CD4-positive, alpha-beta T cell treated with Interleukin-15 for 1 hour (primary cell): ENCODE measurements at places on chromosomes 2 and 18.

GRCh38 chr18:25228410-25228809 is 123.6 kb downstream of the ZNF521 start:
- DNase-seq = no peak

DNA sequence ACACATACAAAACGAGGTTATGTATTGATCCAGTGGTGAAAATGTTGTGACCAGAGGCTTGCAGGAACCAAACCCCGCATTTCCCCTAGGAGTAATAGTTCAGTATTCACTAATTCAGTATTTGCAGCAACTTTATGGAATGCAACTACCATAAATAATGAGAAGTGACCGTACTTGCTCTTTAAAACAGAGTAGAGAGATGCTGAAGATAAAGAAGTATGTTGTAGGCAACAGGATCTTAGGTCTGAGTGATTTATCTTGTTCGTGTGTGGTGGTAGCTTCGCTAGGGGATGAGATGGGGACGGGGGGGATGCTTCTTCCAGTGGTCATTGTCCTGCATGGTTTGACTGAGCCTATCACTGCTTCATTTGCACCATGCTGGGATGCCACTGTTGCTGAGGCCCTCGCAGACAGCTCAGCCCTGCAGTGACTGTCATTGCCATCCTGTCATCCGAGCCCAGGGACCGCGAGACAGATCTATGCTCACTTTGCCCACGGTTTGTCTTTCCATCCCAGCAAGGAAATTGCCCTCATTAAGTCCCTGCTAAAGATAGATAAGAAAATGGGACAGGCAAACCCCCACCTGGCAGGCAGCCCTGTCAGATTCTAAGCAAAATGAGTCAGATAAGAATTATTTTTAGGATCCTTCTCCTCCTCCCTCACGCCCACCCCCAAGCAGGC is 181.3 kb downstream of the CTIF start:
- no peak for DNase-seq

DNA sequence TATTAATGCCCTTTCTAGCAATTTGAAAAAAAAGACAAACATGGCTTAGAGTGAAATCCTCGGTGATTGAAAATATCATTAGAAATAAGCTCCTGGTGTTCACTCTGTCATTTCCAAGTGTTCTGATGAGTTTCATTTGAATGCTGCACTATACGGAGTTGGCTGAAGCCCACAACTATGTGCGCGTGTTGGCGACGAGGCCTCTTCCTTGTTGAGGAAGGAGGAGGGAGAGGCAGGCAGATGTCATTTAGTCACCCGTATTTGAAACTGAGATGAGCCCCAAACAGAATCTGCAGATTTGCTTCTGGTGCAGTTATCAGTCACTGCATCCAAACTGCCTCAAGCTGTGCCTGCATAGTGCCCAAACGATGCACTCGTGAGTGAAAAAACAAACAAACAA is 23.5 kb upstream of the SKOR2 start:
- no peak for DNase-seq

GRCh38 chr2:126175222-126175621 is 480.7 kb upstream of the GYPC start:
- no peak for DNase-seq

- no peak for DNase-seq
These were observed 362.4 kb downstream of the CYRIA start for GRCh38 chr2:16303273-16303577.

GRCh38 chr2:97676620-97677019 is 7.1 kb downstream of the C2orf92 start:
- no peak for DNase-seq

DNA sequence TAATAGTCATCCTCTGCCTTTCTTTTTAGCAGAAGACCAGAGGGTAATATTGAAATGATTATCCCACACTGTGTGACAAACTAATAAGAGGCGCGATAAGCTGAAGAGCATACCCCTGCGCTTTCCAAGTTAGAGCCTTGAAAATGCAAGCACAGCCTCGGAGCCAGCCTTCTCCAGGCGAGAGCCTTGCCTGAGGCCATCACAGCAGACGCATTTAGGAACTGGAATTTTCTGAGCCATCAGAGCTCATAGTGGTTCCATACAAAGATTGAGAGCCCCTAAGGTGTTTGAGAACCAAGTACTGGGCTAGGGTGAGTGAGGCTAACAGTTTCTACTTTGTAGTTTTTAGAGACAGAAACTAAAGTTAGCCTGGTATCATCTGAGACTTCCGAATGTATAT is 19.9 kb downstream of the PSMG2 start:
- no peak for DNase-seq

- DNase-seq = peak; percentile 51
These were observed 11.8 kb upstream of the DUSP2 start for GRCh38 chr2:96156926-96157648.

DNA sequence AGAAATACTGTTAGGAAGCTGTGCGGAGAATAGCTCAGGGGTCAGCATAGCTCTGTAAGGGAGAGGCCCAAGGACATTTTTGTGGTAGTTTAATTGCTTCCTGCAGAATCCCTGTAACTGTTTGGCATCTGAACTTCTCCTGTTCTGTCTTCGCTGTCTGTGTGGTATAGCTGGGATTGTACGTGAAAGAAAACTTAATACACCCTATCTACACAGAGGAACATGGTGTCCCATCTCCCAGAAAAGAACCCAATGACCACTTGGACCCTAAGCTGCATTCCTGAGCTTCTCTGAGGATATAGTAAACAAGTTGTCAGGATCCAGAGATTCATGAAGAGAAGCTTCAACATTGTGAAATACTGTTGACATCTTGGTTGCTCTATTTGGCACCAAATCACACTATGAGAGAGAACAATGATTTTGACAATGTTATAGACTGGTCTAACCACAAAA is 81.3 kb downstream of the CDC42EP3 start:
- DNase-seq = no peak

DNA sequence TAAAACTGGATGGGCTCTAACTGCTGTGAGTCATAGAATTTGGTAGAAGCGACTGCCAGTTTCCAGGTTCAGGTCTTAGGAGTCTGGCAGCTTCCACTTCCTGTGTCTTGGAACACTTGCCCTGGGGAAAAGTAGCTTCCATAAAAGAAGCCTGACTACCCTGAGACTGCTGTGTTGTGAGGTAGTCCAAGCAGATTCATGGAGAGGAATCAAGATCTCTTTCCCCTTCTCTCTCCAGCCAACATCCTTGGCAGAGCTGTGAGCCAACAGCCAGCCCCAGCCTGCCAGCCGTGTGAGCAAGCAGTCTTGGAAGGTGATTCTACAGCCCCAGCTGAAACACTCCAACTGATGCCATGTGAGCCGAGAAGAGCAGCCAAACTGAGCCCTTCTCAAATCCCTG is 33.7 kb downstream of the SLC20A1 start:
- no peak for DNase-seq

GRCh38 chr2:32284321-32284720 is 6.6 kb downstream of the YIPF4 start:
- peak; percentile 26 for DNase-seq

DNA sequence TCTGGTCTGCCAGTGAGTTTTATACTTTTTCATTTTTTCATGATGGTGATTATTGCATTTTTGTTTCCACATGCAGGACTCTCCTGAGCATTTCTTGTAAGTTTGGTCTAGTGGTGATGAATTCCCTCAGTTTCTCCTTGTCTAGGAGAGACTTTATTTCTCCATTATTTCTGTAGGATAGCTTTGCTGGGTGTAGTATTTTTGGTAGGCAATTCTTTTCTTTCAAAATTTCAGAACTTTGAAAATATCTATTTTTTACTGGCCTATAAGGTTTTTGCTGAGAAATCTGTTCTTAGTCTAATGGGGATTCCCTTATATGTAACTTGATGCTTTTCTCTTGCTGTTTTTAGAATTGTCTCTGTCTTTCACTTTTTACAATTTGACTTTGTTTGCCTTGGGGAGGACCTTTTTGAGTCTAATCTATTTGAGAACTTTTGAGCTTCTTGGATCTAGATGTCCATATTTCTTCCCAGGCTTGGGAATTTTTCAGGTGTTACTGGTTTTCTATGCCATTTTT is 149.1 kb downstream of the UBR3 start:
- DNase-seq = no peak

- DNase-seq = no peak
These were observed 31.5 kb downstream of the ARID5A start for GRCh38 chr2:96568094-96568493.

DNA sequence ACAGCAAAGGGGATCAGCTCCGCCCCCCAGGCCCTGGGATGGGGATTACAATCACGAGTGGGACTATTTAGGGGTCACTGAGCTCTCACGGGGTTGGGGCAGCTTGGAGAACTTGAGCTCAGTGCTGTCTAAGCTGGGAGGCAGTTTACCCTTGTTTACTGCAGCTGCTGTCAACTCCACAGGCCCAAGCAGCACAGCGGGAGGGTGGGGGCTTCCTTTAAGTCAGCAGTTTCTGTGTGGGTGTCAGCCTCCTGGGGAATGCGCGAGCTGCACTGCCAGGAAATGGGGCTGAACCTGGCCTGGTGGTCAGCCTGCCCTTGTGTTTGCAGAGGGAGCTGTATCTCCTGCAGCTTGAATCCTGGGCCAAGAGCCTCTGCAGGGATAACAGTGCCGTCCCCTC is 29.8 kb downstream of the TOGARAM2 start:
- peak; percentile 65 for DNase-seq

DNA sequence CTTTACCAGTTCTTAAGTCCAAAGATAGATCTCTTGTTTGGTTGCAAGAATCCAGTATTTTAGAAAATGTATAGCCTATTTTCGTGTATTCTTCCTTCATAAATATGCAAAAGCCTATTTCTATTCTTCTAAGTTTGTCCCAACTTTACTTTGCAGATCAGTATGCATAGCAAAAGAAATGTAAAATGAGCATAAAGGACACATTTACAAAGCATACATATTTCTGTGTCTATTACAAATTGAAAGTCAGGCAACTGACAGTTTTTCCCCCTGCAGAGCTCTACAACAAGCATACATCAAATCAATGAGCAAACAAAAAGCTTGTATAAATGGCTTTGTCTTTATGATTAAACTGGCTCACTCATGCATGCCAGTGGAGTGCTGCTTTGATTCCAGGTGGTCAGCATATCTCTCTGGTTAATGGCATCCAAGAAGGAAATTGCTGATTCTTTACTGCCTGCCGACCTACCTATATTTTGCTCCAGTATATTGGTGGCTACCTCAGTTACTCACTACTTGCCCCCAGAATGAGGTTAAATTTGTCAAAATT is 10.0 kb upstream of the VPS54 start:
- no peak for DNase-seq

- no peak for DNase-seq
These were observed 102.4 kb downstream of the CACNB4 start for GRCh38 chr2:151996243-151997003.

GRCh38 chr2:14558335-14558919 is 74.1 kb upstream of the LRATD1 start:
- DNase-seq = no peak

- no peak for DNase-seq
These were observed 139.6 kb upstream of the ITGA6 start for GRCh38 chr2:172287605-172288315.

DNA sequence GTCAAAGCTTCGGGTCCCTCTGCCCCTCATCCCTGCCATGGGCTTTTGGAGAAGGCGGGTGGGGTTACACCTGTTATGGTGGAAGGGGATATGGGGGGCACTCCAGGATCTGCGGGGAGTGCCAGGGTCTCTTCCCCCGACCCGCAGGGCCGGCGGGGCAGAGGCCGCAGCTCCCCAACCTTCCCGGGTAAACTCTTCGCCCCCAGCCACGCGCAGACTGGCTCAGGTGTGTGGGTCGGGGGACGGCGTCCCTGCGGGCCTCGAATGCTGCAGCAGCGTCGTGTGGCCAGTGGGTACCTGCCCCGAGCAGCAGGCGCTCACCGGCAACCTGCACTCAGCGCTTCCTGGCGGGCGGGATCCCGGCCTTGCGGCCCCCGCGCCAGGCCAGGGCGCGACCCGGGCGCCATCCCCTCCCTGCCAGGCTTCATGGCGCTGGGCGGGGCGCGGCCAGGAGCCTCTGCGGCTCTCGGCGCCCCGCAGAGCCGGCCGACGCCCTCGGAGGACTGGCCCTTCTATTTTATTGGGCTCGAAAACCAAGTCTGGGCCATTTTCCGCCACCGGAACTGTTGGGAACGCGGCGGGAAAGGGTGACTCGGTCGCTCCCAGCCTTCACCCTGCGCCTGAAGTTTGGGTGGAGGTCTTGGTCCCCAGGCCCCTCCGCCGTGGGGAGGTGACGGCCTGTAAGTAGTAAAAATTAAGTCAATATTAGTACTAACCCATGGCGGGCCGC is 4.5 kb downstream of the GBX2 start:
- no peak for DNase-seq

GRCh38 chr2:120880381-120880780 is 144.7 kb downstream of the GLI2 start:
- no peak for DNase-seq

DNA sequence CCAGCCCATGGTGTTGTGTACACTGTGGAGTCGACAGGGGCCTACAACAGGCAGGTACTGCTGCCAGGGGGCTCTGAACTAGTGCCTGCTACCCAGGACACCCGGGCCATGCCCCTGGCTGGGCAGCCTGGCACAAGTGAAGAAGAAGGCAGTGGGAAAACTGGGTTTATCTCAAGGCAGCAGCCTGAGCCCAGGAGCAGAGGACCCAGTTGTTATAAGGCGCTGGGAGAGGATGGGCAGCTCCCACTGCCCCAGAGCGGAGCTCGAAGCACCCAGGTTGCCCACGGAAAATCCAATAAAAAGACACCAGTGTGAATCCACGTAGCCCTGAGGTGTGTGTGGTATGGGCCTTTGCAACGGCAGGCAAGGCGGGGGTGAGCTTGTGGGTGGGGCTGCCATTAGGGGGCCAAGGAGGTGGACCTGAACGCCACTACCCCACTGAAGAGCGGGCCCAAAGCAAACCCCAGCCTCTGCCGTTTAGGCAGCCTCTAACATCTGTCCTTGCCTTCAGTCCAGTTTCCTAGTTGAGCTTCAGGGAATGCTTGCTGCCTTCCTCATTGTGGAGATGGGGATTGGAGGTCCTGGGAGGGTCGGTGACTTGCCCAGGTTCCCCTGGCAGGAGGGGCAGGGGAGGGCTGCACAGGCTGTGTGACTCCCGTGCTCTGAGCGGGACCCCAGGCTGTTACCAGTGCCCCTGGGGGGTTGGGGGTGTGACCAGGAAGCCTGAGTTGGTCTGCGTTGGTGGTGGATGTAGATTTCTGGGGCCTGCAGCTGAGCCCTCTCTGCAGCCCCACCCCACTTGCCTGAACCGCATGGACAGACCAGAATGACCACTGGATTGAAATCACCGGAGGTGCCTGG is 16.0 kb downstream of the ARID5A start:
- DNase-seq = peak; percentile 19

- DNase-seq = no peak
These were observed 17.1 kb downstream of the TMEM185B start for GRCh38 chr2:120206022-120206581.

GRCh38 chr18:59606193-59607077 is 90.8 kb downstream of the CCBE1 start:
- no peak for DNase-seq
